A673 (cell line): ENCODE measurements at places on chromosomes 13 and 19. TPM values are rescaled to one million over a fixed set of nuclear protein-coding genes. Genes with fewer than 3 reads are reported as not detected.

DAND5 gene
- 0.17 TPM in 2 replicates for total RNA-seq

FAAP24 gene
- 10.0 and 11.1 TPM in 2 replicates for total RNA-seq

CSNK1G2 gene
- 108 and 118 TPM in 2 replicates for total RNA-seq

STK11 gene
- total RNA-seq, result 64.9 and 73.2 TPM in 2 replicates

URAD gene
- not detected in 2 replicates for total RNA-seq

S1PR4 gene
- total RNA-seq, result not detected in 2 replicates

PRRG2 gene
- 1.5 and 1.9 TPM in 2 replicates for total RNA-seq

UGGT2 gene
- 10.1 and 12.9 TPM in 2 replicates for total RNA-seq

LRRC63 gene
- 0.74 and 0.82 TPM in 2 replicates for total RNA-seq

FFAR1 gene
- not detected in 2 replicates for total RNA-seq

LHB gene
- not detected in 2 replicates for total RNA-seq

MEIS3 gene
- total RNA-seq, result 9.6 and 21.3 TPM in 2 replicates

TTYH1 gene
- total RNA-seq, result 3.0 and 3.2 TPM in 2 replicates

ZNF175 gene
- total RNA-seq, result 10.4 and 15.1 TPM in 2 replicates

LILRA1 gene
- not detected in 2 replicates for total RNA-seq

PNMA8A gene
- total RNA-seq, result 12.8 and 15.9 TPM in 2 replicates

GARIN5A gene
- 0.59 and 0.84 TPM in 2 replicates for total RNA-seq

ZNF492 gene
- not detected in 2 replicates for total RNA-seq

ZNF493 gene
- total RNA-seq, result 5.5 and 5.7 TPM in 2 replicates

SHISA7 gene
- 0.21 and 0.26 TPM in 2 replicates for total RNA-seq

CYP4F8 gene
- not detected in 2 replicates for total RNA-seq

OSCAR gene
- total RNA-seq, result 0.47 and 0.61 TPM in 2 replicates

FOSB gene
- total RNA-seq, result 1.0 and 1.9 TPM in 2 replicates

OR2Z1 gene
- total RNA-seq, result not detected in 2 replicates

NCR1 gene
- total RNA-seq, result not detected in 2 replicates

SIGLEC7 gene
- not detected in 2 replicates for total RNA-seq

C19orf73 gene
- total RNA-seq, result 1.7 and 2.6 TPM in 2 replicates

HCST gene
- total RNA-seq, result 4.2 and 4.5 TPM in 2 replicates

CASP14 gene
- total RNA-seq, result not detected in 2 replicates

ATXN8OS gene
- total RNA-seq, result not detected in 2 replicates

C13orf42 gene
- not detected in 2 replicates for total RNA-seq

PLIN4 gene
- 1.0 and 1.3 TPM in 2 replicates for total RNA-seq

FGF14 gene
- 19.7 and 20.4 TPM in 2 replicates for total RNA-seq

KLF1 gene
- 0.30 and 0.57 TPM in 2 replicates for total RNA-seq

KIR2DL4 gene
- total RNA-seq, result not detected in 2 replicates

SIGLEC8 gene
- total RNA-seq, result not detected in 2 replicates

ZNF536 gene
- 2.9 and 3.5 TPM in 2 replicates for total RNA-seq

PTGER1 gene
- total RNA-seq, result 0.72 TPM in 1 of 2 replicates, not detected in the other

PLA2G4C gene
- 4.8 and 8.2 TPM in 2 replicates for total RNA-seq

ZNF835 gene
- 3.2 and 4.6 TPM in 2 replicates for total RNA-seq

CEACAM7 gene
- total RNA-seq, result 0.43 and 0.44 TPM in 2 replicates

FAM216B gene
- total RNA-seq, result not detected in 2 replicates

ZNF667 gene
- total RNA-seq, result 3.9 and 7.8 TPM in 2 replicates

PRR36 gene
- total RNA-seq, result 3.3 and 4.9 TPM in 2 replicates

LHFPL6 gene
- total RNA-seq, result 63.9 and 72.1 TPM in 2 replicates

JSRP1 gene
- 0.73 TPM in 1 of 2 replicates, not detected in the other for total RNA-seq

CLDND2 gene
- not detected in 2 replicates for total RNA-seq

BCAM gene
- total RNA-seq, result 3.4 and 6.6 TPM in 2 replicates

NLRP7 gene
- not detected in 2 replicates for total RNA-seq

ADM5 gene
- total RNA-seq, result 4.3 TPM in 2 replicates

EXOC3L2 gene
- total RNA-seq, result not detected in 2 replicates

LSR gene
- total RNA-seq, result 1.9 and 2.9 TPM in 2 replicates

OR10H1 gene
- not detected in 2 replicates for total RNA-seq
